ENCODE measurements at places on chromosomes 2 and 18.

DNA sequence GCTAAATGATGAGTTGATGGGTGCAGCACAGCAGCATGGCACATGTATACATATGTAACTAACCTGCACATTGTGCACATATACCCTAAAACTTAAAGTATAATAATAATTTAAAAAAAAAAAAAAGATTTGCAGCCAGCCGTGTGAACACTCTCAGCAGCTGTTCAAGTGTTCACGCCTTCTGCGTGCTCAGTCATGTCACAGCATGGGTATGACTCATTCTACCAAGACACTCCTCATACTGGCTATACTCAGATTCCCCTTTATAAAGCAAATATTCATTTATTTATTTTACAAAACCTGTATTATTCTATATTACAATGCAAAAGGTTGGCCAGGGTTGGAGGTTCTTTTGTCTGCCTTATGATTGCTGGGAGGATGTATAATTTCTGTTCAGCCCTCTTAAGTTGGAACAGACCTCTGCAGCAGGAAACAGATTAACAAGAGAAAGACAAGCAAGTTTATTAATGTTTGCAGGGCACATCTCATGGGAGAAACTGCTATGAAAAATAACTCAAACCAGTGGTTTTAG lies 1230.6 kb upstream of the CHAC2 start:
- DNase-seq, result no peak

GRCh38 chr2:73937103-73937885 lies 10.6 kb downstream of the DGUOK start:
- DNase-seq, result no peak

GRCh38 chr2:132909427-132909826 lies 239.4 kb upstream of the LYPD1 start:
- DNase-seq, result no peak

DNA sequence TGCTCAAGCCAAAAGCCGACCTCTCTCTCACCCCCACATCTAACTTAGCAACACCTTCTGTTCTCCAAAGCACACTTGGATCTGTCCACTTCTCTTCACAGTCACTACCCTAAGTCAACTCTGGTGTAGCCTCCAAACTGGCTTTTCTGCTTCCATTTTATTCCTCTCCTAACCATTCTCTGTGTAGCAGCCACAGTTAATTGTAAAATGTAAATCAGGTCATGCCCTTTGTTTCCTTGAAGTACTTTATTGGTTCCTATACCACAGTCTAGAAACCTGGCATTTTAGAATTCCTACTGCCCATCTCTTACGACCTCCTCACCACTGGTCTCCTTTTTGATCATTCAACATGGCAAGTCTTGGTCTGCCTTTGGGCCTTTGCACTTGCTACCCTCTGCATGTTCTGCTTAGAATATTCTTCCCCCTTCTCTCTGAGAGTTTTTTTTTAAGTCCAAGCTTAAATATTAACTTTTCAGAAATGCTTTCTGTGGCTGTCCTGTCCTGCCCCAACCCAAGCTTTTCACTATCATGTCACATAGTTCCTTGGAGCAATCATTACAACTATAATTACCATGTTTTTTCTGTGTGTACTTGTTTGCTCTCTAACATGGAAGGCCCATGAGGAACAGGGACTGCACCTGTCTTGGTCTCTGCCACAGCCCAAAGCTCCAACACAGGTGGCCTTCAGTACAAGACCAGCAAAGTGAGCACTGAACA lies 42.9 kb downstream of the PLA2R1 start:
- DNase-seq, result no peak

GRCh38 chr2:136693966-136694365 lies 71.4 kb upstream of the THSD7B start:
- DNase-seq, result no peak

DNA sequence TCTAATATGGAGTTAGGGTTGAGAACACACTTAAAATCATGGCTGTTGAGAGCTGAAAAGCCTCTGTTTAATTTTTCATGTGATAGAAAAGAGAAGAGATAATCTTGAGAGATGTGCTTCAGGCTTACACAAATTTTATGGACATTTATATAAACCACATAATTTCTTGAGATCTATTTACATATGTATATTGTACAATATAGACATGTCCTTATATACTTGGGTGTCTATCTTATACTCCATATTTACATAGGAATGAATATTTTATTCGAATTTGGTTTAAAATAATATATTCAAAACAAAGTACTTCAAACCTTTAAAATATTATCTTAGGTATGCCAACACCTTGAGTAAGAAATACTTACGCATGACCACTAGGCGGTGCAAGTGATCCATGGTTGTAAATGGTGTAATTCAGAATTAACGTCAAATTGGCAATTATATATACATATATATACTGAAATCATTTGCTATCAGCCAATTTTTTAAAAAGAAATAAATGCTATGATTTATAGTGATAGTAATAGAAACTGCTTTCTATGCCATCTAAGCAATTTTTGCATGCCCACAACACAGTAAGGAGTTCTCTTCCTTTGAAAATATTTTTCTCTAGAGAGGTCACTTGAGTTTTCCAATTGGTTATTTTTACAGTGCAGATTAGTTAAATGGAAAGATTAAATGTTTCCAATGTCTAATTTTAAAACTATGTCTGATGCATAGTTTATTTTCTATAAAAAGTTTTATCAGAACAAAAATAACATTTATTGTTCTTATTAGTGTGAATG lies 37.6 kb upstream of the SPAG16 start:
- DNase-seq, result peak; percentile 42

- no peak for DNase-seq
These were observed 87.9 kb downstream of the CNTNAP5 start for GRCh38 chr2:124112966-124113365.

GRCh38 chr18:48129621-48130082 lies 199.2 kb upstream of the SMAD2 start:
- DNase-seq, result no peak

GRCh38 chr2:65934992-65935629 lies 499.8 kb upstream of the MEIS1 start:
- no peak for DNase-seq

DNA sequence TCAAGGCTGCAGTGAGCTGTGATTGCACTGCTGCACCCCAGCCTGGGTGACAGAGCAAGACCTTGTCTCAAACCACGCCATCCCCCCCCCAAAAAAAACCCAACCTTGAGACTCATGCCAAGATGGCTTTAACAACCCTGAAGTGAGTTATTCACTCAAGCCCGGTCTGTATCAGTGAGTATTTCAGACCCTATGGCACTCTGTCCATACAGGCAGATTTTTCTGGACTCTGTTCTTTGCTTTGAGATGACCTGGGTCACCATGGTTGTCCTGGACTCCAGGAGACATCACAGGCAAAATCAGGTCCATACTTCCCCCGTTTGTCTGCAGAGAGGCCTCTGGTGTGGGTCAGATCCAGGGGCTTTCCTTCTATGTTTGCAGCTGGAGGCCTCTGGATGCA lies 91.7 kb downstream of the TGOLN2 start:
- no peak for DNase-seq

- peak; percentile 90 for DNase-seq
These were observed 119.9 kb downstream of the DPP4 start for GRCh38 chr2:161954103-161954502.

DNA sequence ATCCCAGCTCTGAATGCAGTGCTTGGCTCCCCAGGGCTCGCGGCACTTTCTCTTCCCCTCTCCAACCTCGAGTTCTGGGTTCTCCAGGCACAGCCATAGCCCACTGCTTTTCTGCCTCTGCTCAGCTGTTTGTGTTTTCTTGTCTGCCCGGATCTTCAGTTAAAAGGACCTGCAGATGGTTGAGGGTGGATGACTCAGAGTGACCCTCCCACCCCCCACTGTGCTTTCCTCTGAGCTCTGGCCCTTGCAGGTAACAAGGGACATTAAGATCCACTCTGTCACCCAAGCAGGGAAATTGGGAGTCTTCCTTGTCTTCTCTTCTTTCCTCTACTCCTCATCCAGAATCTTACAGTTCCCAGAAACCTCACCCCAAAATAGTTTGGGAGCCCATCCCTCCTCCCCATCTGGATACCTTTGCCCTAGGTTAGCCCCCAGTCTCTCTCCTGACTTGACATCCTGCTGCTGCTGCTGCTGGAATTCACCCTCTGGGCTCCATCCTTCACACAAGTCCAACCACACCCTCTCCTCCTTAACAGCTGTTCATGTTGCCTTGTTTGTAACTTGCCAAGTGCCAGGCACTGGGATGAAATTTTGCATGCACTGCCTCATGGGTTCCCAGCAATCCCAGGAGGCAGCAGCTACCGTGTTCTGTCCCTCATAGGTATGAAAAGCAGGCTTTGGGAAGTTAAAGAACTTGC lies 157.9 kb upstream of the TTC39C start:
- DNase-seq, result no peak

- no peak for DNase-seq
These were observed 572.3 kb downstream of the PLCL1 start for GRCh38 chr2:198376677-198377076.

DNA sequence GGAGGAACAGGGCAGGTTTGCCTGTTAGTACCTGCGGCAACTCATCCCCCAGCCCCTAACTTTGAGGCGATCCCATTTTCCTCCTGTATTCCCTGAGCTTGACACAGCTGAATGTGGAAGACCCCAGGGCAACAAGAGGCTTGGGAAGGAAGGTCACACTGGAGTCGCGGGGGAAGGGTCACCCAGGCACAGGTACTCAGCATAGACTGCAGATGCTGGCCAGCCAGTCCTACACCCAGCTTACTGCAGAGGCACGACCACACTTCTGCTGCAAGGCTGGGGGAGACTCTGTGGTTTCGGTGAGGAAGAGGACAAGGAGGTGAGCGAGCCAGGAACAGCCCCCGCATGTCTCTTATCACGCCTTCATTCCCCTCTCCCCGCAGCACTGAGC lies 91.5 kb downstream of the MALT1 start:
- no peak for DNase-seq

DNA sequence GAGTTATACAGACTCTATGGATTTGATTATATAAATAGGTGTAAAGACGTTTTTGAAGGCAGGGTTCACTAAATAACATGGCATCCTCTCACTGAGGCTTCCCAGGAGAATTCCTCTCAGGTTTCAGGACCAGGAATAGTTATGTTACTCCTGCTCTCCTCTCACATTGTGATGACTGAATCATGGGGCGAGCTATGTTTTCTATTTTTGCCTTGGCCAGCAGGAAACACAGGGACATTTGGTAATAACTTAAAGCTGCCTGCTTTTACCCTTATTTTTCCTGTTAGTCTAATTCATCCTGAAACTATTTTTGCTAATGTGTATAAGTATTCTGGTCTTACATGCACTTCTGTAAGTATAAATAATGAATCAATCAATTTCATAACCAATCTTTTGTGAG lies 115.3 kb upstream of the ITGB6 start:
- no peak for DNase-seq

DNA sequence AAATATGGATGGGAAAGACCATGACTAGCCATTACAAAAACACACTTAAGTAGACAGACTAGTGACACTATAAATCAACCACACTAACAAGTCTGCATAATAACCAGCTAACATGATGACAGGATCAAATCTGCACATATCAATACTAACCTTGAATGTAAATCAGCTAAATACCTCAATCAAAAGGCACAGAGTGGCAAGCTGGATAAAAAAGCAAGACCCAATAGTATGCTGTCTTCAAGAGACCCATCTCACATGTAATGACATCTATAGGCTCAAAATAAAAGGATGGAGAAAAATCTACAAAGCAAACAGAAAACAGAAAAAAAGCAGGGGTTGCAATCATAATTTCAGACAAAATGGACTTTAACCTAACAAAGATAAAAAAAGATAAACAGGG lies 16.3 kb downstream of the PFN4 start:
- DNase-seq, result no peak

- DNase-seq, result no peak
These were observed 12.4 kb downstream of the NABP1 start for GRCh38 chr2:191690327-191690726.

DNA sequence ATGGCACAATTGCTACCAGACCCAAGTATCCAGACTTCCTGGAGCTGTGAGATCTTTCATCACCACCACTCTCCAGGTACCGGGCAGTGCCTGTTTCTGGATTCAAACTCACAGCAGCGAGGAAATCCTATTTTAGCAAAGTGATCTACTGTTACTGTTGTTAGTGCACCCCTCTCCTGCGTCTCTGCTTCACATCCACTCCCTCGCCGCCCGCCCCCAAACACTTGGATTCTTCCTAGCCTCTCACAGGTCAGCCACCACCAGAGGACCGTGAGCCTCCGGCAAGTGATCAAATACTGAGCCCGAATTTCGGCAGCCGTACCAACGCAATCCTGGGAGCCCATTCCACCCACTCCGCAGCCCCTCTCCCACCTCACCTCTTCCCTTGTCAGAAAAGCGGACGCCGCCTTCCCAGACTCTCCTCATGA lies 519 bp downstream of the METTL4 start:
- no peak for DNase-seq

DNA sequence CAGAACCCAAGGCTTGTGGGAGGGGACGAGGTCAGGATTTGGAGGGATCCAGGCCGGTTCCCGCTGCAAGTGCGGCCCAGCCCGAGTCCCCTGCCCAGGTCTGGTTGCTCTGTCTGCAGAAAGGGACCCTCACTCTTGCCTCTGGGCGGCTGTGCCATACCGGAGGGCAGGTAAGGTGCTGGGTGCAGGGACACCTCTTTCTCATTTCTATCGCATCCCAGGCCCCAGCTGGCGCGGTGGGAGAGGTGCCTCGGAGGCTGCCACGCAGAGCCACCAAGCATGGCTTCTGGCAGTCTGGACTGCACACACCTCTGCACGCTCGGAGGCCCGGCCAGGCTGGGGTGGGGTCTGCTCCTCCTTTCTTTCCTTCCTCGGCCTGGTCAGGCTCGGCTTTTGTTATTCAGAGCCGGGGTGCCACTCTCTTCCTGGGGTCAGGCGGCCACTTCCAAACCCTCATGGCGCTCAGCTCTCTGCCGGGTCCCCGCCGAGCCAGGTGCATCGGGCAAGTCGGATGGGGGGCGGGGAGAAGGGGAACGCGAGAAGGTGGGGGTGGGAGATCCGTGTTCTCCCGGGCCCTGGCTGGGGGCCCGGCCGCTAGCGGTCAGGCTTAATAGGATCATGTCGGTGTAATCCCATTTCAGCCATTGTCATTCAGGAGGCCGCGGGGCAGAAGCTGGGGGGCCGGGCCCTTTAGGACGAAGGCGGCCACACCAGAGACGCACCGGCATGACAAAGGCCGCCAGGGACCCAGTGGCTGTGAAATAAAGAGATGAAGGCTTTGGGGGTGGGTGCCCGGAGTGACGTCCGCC lies 9.0 kb downstream of the GBX2 start:
- no peak for DNase-seq

GRCh38 chr2:99430614-99431291 lies 59.1 kb downstream of the REV1 start:
- no peak for DNase-seq

GRCh38 chr2:27051902-27052645 lies 606 bp downstream of the AGBL5 start:
- DNase-seq, result no peak

GRCh38 chr18:64240316-64240715 lies 91.4 kb upstream of the LINC00305 start:
- no peak for DNase-seq

GRCh38 chr2:240377366-240377765 lies 58.1 kb upstream of the GPC1 start:
- no peak for DNase-seq

- no peak for DNase-seq
These were observed 75.6 kb downstream of the GPD2 start for GRCh38 chr2:156511803-156512202.

GRCh38 chr2:98880266-98881152 lies 55.5 kb downstream of the CRACDL start:
- peak; percentile 5 for DNase-seq

- DNase-seq, result no peak
These were observed 239.4 kb upstream of the HNMT start for GRCh38 chr2:137724912-137725311.

- DNase-seq, result peak; percentile 93
These were observed 3.5 kb downstream of the CDK5R2 start for GRCh38 chr2:218962859-218963492.

GRCh38 chr2:46901611-46902010 lies 14.0 kb downstream of the MCFD2 start:
- DNase-seq, result no peak

Measured in NCI-H446 (cell line).